Pancreas (tissue), 10 donors: ENCODE measurements at places on chromosomes 1 and 21.

DNA sequence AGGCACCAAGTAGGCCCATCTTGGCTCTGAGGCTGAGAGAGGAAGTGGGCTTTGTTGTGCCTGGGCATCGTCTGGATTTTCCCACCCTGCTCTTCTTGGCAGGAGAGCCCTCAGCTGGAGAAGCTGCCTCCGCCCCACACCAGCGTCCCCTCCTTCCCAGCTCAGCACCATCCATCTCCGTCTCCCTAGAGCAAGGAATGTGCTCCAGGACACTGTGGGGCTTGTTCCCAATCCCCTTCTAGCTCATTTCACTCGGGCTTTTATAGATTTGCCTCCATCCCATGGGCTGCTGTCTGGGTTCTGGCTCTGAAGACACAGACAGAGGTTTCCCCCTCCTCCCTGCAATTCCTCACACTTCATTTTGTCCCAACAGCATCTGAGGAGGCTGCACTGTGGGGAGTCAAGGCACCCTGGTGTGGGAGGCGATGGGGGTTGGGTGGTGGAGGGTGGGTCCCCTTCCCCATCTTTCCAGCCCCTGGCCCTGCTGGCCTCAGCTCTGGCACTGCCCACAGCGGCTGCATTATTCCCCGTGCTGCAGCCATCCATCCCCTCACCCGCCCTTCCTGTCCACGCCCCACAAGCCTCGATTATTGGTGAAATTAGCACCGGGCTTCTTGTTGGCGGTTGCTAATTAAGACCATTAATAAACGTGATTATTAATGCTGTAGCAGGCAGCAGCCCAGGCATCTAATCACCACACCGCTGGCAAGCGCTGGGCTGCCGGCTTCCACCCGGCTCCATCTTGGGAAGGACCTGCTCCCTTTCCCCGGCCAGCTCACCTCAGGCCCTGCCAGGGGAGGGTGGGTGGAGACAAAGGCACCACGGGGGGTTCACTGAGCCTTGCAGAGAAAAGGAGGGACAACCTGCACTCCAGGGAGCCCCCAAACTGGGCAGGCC, 21.7 kb downstream of the RHBG start:
- DNase-seq: no peak

GRCh38 chr1:1090424-1091343, 16.6 kb upstream of the RNF223 start:
- peak; percentile 71 for DNase-seq

DNA sequence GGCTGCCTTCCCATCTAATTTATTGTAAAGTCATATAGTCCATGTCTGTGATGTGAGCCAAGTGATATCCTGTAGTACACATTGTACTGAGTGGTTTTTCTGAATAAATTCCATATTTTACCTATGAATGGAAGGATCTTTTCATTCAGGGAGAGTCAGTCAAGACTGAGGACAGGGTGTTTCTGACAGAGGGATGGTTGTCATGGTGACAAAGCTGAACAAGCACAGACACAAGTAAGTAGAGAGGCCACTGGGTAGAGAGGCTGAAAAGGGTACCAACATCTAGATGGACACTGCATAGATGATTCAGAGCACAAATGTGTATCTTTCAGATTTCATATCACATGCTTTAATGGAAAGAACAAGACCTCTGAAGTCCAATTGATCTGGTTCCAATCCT, 22.6 kb upstream of the IL20 start:
- no peak for DNase-seq

GRCh38 chr1:53125623-53126360, 16.6 kb downstream of the SLC1A7 start:
- DNase-seq: no peak

- DNase-seq: no peak
Measured at GRCh38 chr1:92409946-92410549, 76.7 kb downstream of the GFI1 start.
